ENCODE measurements at places on chromosomes 16 and 17. TPM values are rescaled to one million over a fixed set of nuclear protein-coding genes. Genes with fewer than 3 reads are reported as not detected.

MTHFSD gene
- total RNA-seq: 39.4 TPM

ST6GALNAC2 gene
- total RNA-seq: 28.5 TPM

NHLRC4 gene
- 0.66 TPM for total RNA-seq

GNAO1 gene
- 19.7 TPM for total RNA-seq

CA5A gene
- not detected for total RNA-seq

ABCA3 gene
- total RNA-seq: 25.3 TPM

ATP5PD gene
- 148 TPM for total RNA-seq

CD300C gene
- not detected for total RNA-seq

IL21R gene
- 0.33 TPM for total RNA-seq

RNF157 gene
- total RNA-seq: 24.4 TPM

PYDC1 gene
- not detected for total RNA-seq

SPECC1 gene
- total RNA-seq: 33.1 TPM

MPP3 gene
- 21.7 TPM for total RNA-seq

PRSS22 gene
- total RNA-seq: 1.2 TPM

CDH5 gene
- total RNA-seq: 41.5 TPM

CX3CL1 gene
- total RNA-seq: 12.3 TPM

TMEM88 gene
- total RNA-seq: 4.4 TPM

SEC14L5 gene
- total RNA-seq: 2.8 TPM

TEX19 gene
- total RNA-seq: not detected

FOXL1 gene
- 2.5 TPM for total RNA-seq

KRT27 gene
- 0.22 TPM for total RNA-seq

KRTAP4-6 gene
- not detected for total RNA-seq

AIPL1 gene
- total RNA-seq: 335 TPM

TMEM238L gene
- not detected for total RNA-seq
